ENCODE measurements at places on chromosomes 16 and 17. TPM values are rescaled to one million over a fixed set of nuclear protein-coding genes. Genes with fewer than 3 reads are reported as not detected.

DNA sequence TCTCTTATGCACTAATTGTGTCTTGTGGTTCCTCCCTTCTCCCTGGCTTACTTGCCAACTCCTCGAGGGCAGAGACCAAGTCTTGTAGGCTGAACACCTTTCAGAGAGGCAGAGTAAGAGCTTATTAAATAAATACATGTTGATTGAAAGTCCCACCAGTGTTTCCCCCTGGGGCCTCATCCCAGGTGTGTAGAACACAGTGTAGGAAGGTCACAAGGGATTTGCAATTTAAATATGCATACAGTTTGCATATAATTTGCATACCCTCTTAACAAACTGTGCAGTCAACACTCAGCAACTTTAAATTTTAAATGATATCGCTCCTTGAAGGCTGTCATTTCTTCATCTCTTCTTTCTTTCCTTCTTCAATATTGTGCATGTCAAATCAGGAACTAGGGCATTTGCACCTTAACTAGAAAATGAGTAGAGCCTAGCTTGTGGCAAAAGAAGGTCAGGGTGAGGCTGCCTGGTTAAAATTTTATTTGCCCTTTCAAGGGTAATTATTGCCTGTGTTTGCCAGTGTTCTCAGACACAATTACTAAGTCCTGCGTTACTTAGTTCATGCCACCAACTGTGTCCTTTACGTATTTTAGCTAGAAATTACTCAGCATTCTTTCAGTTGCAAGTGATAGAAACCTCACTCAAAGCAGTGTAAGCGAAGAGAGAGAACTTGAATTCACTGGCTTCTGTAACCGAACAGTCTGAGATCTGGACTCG, 465.7 kb downstream of the HAPSTR1 start:
- H3K4me3 ChIP-seq, result no peak overlapping the region
- no peaks in the 10 kb centered on the region for H3K4me1 ChIP-seq
- DNase-seq, result no peak
- H3K27ac ChIP-seq, result no peak overlapping the region
- no peaks in the 10 kb centered on the region for H3K27me3 ChIP-seq
- H3K36me3 ChIP-seq, result no peaks in the 10 kb centered on the region

DNA sequence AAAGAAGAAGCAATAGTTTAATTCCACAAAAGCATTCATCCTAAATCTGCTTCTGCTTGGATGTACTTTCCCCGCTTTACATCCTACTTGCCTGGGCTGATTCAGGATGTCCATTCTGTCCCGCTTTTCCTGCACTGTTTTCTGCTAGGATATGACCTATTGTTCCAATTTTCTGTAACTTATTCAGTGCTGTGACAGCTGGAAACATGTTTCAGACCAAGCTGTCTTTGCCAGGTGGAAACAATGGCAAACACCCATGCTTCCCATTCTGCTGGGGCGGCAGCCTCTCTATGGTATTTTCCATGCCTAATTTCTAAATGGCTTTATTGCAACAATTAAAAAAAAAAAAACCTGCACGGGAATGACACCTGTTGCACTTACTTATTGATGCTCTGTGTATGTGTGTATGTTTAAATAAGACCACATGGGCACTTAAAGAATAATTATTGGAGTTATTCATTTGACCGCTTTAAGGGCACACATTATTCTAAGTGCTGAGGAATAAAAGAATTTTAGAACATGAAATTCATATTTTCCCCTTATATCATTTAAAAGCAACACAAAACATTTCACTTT, 21.0 kb downstream of the COQ7 start:
- no peak overlapping the region for H3K27ac ChIP-seq
- H3K36me3 ChIP-seq, result no peaks in the 10 kb centered on the region
- H3K27me3 ChIP-seq, result no peaks in the 10 kb centered on the region
- H3K4me1 ChIP-seq, result peaks cover 11% of the 10 kb centered on the region
- no peak for DNase-seq
- H3K4me3 ChIP-seq, result no peak overlapping the region

DNA sequence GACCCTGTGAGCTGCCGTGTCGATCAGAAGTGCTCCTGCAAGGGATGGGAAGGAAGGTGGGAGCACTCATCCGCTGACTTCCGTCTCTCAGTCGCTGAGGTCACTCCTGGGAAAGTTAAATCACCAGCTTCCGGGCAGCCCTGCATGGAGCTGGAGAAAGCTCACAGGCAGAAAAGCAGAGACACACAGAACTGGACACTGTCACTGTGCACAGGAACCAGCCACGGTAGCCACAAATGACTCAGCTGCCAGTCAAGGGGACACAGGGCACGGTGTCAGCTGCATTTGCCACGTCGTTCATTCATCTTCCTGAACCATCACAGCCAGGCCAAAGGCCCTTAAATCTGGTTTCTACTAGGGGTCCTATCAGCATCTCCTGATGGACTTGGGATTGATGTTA, 226.4 kb upstream of the PSMD7 start:
- no peaks in the 10 kb centered on the region for H3K4me1 ChIP-seq
- H3K27me3 ChIP-seq, result no peaks in the 10 kb centered on the region
- H3K27ac ChIP-seq, result no peak overlapping the region
- H3K36me3 ChIP-seq, result no peaks in the 10 kb centered on the region
- no peak overlapping the region for H3K4me3 ChIP-seq

- H3K27ac ChIP-seq, result no peak overlapping the region
- H3K4me3 ChIP-seq, result no peak overlapping the region
- no peak for DNase-seq
- peaks cover 11% of the 10 kb centered on the region for H3K4me1 ChIP-seq
Observed at GRCh38 chr17:77215281-77215680, 74.5 kb downstream of the SEC14L1 start.

DNA sequence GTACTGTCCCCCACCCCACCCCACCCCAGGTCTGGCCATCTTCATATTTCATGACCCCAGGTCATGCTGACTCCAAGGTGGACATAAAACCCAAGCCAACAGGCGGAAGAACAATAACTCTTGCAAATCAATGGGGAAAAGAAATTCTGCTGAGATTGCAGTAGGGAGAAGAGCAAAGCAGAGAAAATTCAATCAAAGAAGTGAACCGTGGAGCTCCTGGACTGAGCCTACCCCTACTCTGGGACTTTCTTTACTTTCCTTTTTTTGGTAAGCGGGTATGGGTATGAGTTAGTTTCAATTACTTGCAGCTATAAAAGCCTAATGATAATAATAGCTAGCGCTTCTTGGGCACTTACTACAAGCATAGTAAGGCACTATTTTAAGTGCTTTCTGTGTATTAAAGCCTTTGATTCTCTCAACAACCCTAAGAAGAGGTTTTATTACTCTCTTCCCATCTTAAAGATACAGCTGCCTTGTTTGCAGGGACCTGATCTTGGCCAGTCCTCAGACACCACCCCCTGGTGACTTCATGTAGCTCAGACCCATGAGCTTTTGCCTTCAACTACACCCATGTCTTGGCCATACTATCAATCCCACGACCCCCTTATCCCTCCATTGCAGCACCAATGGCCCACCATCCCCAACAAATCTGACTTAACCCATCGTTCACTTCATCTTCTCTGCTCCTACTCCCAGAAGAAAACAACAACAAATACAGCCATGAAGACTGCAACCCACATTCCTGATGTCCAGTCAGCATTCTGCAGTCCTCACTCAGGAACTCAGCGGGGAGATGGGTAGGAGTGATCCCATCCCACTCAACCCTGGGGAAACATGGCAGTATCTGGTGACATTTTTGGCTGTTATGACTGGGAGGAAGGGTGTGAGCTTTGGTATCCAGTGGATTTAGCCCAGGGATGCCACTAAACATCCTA, 4.4 kb downstream of the GGA2 start:
- H3K4me3 ChIP-seq, result peak overlapping the region; percentile 14
- H3K27ac ChIP-seq, result no peak overlapping the region
- H3K36me3 ChIP-seq, result no peaks in the 10 kb centered on the region
- no peak for DNase-seq
- H3K27me3 ChIP-seq, result no peaks in the 10 kb centered on the region
- peaks cover 38% of the 10 kb centered on the region for H3K4me1 ChIP-seq

The NTN1 gene
- 4.0 TPM for total RNA-seq

The PERCC1 gene
- total RNA-seq, result not detected

GRCh38 chr16:12245921-12246720, 269.6 kb downstream of the SNX29 start:
- H3K36me3 ChIP-seq, result no peaks in the 10 kb centered on the region
- no peak overlapping the region for H3K4me3 ChIP-seq
- peak overlapping the region; percentile 50 for H3K27ac ChIP-seq
- no peak for DNase-seq
- H3K27me3 ChIP-seq, result no peaks in the 10 kb centered on the region
- H3K4me1 ChIP-seq, result no peaks in the 10 kb centered on the region

The CTRB1 gene
- not detected for total RNA-seq

The TERB1 gene
- not detected for total RNA-seq

DNA sequence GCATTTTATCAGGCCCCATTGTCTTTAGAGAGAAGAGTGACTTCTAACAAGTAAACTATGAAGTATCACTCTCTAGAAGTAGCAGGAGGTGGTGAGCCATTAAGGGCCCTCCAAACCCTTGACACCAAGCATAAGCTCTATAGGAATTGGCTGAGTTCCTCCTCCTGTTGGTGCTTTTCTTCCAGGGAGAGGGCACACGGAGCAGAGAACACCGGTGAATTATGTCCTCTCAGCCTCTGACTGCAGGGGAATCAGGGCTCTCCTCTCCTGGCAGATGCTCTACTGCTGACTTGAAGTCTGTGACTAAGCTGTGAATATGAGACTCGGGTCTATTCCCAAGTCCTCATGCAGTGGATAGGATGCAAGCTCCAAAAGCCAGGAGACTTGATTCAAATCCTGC, 32.3 kb downstream of the CHD9 start:
- H3K27me3 ChIP-seq, result no peaks in the 10 kb centered on the region
- no peak overlapping the region for H3K4me3 ChIP-seq
- no peaks in the 10 kb centered on the region for H3K36me3 ChIP-seq
- no peak for DNase-seq
- no peak overlapping the region for H3K27ac ChIP-seq

The NXPH3 gene
- total RNA-seq, result not detected

- DNase-seq, result no peak
- no peaks in the 10 kb centered on the region for H3K4me1 ChIP-seq
- no peaks in the 10 kb centered on the region for H3K27me3 ChIP-seq
- no peak overlapping the region for H3K27ac ChIP-seq
Observed at GRCh38 chr17:79144133-79144532, 69.5 kb downstream of the ENGASE start.

The MRPL45 gene
- 21.0 TPM for total RNA-seq

GRCh38 chr16:89863741-89864526, 9.5 kb upstream of the TCF25 start:
- H3K27ac ChIP-seq, result peak overlapping the region; percentile 48
- H3K4me1 ChIP-seq, result peaks cover 7% of the 10 kb centered on the region
- H3K4me3 ChIP-seq, result no peak overlapping the region
- H3K27me3 ChIP-seq, result no peaks in the 10 kb centered on the region
- H3K36me3 ChIP-seq, result no peaks in the 10 kb centered on the region

DNA sequence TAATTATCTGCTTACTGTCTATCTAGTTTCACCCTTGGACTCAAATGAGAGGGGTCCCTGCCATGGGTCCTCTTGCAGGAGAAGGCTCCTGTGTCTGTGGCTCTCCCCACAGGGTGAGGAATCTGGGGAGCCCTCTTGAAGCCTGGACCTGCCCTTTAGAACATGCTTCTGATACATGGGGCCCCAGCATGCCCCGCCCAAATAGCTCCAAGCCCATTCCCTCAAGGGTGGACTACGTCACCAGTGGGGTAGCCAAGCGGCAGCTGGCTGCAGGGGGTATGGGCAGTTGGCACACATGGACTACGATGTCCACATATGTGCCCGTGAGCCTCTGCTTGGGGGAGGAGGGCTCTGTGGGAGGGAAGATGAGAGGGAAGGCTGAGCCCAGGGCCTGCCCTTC, 39.3 kb downstream of the ARHGAP27 start:
- H3K27ac ChIP-seq, result no peak overlapping the region
- no peaks in the 10 kb centered on the region for H3K36me3 ChIP-seq
- no peaks in the 10 kb centered on the region for H3K4me1 ChIP-seq
- DNase-seq, result no peak
- no peaks in the 10 kb centered on the region for H3K27me3 ChIP-seq

The TTYH2 gene
- 2.0 TPM for total RNA-seq

DNA sequence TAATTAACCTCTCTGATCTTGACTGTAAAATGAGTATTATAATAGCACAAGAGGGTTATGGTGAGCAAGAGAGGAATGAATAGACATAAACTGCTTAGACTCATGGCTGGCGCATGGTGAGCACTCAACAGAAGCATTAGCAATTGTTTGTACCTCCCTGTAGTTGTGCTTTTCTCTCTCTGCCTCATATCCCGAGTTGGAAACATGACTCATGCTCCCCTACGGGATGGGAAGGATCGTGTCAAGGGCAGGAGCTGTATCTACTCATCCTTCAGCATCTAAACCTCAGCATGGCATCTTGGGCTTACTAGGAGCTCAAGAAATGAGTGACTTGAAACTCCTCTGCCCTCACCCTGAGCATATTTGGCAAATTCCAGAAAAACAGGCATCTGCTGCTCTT, 299.6 kb downstream of the MAP2K4 start:
- no peak overlapping the region for H3K27ac ChIP-seq
- H3K4me3 ChIP-seq, result no peak overlapping the region
- H3K4me1 ChIP-seq, result no peaks in the 10 kb centered on the region
- no peaks in the 10 kb centered on the region for H3K27me3 ChIP-seq
- H3K36me3 ChIP-seq, result no peaks in the 10 kb centered on the region

The TXNDC11 gene
- total RNA-seq, result 79.7 TPM

GRCh38 chr16:48597563-48598387, 12.2 kb downstream of the N4BP1 start:
- H3K36me3 ChIP-seq, result no peaks in the 10 kb centered on the region
- no peaks in the 10 kb centered on the region for H3K4me1 ChIP-seq
- H3K27me3 ChIP-seq, result no peaks in the 10 kb centered on the region
- no peak overlapping the region for H3K4me3 ChIP-seq
- DNase-seq, result no peak

DNA sequence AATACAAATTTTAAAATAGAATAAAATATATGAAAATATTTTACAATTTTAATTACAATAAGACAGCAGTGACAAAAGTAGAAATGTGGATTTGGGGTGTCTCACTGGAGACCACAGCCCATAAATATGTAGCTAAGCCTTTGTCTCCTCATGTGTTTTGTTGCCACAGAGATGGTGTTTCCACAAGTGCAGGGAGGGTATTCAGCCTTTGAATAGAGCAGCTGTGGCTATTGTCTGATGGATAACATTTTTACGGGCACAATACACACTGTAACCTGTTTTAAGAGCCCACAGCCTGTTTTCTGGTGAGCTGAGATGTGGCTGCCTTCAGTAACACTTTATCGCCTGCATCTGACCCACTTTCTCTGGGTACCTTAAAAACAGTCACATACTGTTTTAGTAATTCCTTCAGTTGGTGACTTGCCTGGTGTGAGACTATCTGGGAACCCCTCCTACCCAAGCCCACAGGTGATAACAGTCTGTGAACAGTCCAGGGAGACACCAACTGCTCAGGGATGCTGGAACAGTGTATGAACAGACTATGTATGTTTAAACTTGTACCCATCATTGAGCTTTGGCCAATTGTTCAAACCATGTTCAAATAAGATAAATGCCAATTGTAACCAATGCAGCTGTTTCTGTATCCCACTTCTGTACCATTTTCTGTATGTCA, 7.8 kb upstream of the AHSP start:
- no peak overlapping the region for H3K27ac ChIP-seq
- H3K4me1 ChIP-seq, result no peaks in the 10 kb centered on the region
- no peak for DNase-seq
- no peaks in the 10 kb centered on the region for H3K27me3 ChIP-seq

Data from Peyer's patch (tissue), 4 donors.